ENCODE measurements at places on chromosomes 2 and 18.

- DNase-seq: no peak
Measured at GRCh38 chr2:50878251-50878650, 153.7 kb downstream of the NRXN1 start.

- DNase-seq: no peak
Measured at GRCh38 chr2:169877398-169877797, 50.1 kb downstream of the UBR3 start.

- DNase-seq: no peak
Measured at GRCh38 chr2:62745891-62746481, 40.5 kb downstream of the EHBP1 start.

DNA sequence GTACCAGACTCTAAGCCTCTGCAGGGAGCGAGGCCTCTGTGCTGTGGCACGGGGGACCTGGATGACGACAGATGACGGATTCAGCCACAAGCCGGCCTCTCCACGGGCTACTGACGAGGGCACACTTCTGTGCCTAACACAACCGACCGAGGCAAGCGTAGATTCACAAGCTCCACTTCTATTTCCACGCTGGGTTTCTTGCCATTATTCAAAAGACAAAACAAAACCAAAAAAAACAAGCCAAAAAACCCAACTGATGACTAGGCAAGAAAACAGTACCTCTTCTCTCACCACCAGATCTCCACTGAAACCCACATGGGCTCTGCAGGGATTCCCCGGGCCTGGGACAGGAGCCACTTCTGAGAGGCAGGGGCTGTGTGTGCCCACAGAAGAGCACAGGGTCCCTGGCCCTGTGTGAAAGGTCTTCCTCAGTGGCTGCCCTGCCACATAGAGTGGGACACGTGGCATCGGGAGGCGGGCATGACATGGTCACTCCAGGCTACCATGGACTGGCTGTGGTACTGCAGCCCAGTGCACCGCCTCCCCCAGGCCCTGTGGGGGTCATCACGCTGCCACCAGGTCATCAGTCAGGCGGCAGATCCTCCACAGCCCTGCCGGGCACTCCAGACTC, 254.7 kb downstream of the HDAC4 start:
- DNase-seq: no peak

- DNase-seq: no peak
Measured at GRCh38 chr2:202695166-202695565, 60.4 kb downstream of the FAM117B start.

- no peak for DNase-seq
Measured at GRCh38 chr2:193428336-193428818, 1233.6 kb upstream of the TMEFF2 start.

DNA sequence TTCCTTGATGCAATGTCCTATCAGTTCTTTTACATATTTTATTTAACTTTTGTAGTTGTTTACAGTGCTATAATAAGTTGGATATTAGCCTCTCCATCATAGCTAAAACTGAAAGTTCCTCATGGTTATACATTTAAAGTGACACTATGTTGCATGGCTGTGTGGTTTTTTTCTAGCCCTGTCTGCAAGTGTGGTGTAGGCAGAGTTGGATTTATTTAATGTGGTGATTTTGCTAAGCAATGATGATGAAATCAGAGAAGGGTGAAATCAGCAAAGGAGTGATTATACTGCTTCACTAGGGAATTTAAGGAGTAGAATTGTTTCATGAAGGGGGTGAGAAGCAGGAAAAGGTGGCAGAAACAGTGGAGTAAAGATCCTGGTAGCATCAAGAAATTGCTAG, 18.3 kb upstream of the ENOSF1 start:
- no peak for DNase-seq

DNA sequence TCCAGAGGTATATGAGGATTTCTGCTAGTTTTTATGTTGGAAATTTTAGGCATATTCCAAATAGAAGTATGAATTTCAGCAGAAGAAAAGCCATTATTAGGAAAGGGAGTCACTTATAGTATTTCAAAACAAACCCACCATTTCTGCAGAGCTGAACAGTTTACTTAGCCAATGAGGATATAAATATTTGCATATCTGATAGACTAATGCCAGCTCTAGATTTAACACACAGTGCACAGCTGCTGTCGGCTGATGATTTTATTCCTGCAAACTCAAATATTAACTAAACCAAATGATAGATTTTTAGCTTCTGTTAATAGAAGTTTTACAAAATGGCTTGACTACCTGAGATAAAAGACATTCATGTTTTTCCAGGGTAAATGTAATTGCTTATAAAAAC, 375.8 kb upstream of the FANCL start:
- no peak for DNase-seq

GRCh38 chr2:104752504-104752903, 101.4 kb upstream of the POU3F3 start:
- DNase-seq: no peak

- no peak for DNase-seq
Measured at GRCh38 chr2:11239666-11240462, 84.6 kb downstream of the SLC66A3 start.

- no peak for DNase-seq
Measured at GRCh38 chr2:224927646-224928173, 114.6 kb downstream of the DOCK10 start.

DNA sequence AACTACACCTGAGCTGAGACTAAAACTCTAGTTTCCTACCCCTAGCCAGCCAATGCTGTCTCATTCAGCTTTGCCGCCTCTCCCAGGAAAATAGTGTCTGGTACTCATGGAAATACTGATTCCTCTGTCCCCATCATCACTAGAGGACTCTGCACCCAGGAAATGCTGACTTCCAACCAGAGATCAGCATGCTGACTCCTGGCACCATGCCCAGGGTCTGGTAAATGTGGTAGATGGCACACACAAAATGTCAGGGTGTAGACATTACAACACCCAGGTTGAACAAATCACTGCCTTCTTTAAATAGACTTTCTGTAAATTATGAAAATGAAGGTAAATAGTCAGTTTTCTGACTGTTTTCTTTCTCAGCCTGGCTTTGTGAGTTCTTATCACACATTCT, 307.3 kb upstream of the CHAC2 start:
- DNase-seq: no peak

- no peak for DNase-seq
Measured at GRCh38 chr2:120866483-120867140, 130.9 kb downstream of the GLI2 start.

GRCh38 chr2:181189951-181190350, 209.5 kb downstream of the UBE2E3 start:
- no peak for DNase-seq

DNA sequence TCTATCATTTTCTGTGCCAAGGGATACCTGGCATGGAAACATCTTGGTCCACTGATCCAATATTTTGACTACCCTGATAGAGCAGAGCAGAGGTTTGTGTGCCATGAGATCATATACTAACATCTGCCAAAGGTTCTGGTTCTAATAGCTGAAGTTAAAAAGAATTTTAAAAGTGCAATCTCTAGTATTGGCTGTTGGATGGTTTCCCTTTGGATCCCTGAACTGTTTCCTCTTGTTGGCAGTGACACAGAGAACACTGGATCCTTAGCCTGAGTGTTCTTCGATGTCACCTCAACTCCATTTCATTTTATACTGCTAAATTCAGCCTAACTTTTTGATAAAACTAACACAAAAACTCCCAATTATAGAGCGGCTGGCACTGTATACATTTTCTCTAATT, 169.3 kb upstream of the FBXO11 start:
- no peak for DNase-seq

DNA sequence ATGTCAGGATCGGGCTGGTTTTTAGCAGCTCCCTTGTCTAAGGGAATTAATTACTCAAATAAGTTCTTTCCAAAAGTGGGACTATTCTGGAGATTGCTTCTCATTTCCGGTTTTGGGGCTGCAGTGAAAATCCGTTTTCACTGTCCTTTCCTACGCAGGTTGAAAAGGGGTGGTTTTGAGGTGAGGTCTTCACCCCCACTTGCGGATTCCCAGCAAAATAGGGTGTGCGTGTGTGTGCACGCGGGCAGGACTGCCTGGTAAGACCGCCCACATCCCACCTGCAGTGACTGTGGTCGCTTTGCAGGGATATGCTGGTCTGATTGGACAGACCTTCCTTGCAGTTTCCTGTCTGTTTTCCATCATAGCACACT, 472 bp upstream of the PLEKHM3 start:
- DNase-seq: no peak

DNA sequence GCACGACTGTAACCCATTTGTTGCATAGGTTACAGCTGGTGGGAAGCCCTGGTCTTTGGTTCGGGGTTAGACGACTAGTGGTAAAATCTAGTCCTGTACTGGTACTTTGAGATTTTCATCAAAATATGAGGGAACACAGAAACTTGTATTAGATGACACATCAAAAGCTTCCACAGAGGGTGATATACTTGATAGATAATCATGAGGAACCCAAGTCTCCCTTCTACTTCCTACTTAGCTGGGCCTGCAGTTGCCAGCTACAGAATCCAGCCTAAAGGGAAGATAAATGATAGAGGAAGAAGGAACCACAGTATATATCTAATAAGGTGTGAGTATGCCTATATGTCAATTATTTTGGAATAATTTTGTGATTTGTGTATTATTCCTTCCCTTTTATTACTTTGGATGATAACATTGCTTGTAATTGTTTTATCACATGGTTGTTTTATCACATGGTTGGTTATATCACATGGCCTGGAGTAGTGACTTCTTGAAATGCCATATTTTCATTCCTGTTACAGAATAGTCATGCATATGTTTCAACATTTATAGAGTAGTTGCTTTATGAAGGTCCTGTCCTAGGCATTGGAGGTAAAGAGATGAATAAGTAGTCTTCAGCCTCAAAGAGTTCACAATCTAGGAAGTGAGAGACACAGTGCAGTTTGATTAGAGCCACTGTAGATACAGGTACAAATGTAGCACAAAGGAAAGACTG, 2.9 kb downstream of the AGPS start:
- no peak for DNase-seq

DNA sequence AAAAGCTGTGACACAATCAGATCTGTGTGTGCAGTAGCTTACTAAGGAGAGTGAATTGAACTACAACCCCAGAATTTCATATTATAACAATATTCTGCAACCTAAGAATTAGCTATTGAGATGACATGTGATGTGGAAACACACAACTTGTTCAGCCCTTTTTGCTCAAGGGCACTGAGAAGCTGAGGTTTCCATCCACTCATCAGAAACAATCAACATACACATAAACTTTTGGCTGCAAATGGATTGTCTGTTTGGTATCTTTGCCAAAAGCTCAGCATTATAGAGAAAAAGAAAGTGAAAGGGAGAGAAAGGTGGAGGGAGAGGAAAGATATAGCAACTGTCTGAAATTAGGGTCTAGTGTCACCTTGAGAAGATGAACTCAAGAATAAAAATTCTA, 117.2 kb upstream of the KLF7 start:
- no peak for DNase-seq

- DNase-seq: no peak
Measured at GRCh38 chr2:238742066-238742465, 105.8 kb upstream of the TWIST2 start.

DNA sequence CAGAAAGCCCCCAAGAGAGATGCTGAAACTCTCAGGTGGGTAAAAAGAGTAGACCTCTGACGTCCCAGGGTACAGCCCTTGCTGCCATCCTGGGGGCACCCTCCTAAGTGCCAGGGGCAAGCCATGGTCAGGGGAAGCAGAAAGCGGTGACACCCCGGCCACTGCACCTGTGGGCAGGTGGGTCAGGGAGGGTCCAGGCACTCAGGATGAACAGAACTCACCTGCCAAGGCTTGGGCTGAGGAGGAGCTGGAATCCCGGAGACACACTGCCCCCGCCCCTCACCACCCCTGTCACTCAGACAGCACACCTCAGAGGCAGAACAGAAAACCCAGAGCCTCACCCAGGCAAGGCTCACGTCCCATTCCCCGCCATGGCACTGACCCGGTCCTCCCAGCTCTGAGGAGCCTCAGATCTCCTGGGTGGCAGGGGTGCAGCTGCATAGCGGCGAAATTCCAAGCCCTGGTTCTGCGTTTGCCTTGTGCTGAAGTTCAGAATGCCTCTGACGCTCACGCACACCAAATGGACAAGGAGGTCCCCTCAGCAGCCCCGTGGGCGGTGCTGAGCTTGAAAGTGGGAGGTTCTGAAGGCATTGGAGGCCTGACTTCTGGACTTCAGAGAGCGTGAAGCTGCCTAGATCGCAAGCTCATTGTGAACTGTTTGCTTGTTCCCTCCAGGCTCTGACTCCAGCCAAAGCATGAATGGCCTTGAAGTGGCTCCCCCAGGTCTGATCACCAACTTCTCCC, 4.3 kb downstream of the GPR17 start:
- no peak for DNase-seq

DNA sequence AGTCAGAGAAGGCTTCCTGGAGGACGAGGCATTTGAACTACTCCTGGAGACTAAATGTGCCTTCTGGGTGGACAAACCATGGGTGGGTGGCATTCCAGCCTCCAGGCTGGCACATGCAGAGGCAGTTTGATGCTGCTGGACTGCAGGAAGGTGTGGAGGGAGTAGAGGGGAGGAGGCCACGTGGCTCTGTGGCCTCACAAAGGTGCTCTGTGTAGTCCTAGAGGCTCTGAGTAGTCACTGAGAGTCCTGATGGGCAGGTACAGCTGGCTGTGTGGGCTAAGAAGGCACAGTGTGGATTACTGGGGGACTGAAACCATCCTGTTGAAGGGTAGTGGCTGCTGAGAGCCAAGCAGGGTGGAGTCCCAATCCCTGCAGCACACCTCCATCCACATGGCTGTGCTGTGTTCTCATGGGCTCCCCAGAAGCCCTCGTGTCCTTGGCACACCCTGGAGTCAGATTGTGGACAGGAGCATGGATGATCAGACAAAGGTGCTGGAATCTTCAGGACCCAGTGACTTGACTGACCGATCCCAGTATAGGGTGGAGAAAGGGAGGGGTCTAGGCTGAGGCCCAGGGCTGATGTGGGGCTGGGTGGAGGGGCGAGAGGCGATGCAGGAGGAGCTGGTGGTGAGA, 87.4 kb upstream of the HS6ST1 start:
- no peak for DNase-seq

DNA sequence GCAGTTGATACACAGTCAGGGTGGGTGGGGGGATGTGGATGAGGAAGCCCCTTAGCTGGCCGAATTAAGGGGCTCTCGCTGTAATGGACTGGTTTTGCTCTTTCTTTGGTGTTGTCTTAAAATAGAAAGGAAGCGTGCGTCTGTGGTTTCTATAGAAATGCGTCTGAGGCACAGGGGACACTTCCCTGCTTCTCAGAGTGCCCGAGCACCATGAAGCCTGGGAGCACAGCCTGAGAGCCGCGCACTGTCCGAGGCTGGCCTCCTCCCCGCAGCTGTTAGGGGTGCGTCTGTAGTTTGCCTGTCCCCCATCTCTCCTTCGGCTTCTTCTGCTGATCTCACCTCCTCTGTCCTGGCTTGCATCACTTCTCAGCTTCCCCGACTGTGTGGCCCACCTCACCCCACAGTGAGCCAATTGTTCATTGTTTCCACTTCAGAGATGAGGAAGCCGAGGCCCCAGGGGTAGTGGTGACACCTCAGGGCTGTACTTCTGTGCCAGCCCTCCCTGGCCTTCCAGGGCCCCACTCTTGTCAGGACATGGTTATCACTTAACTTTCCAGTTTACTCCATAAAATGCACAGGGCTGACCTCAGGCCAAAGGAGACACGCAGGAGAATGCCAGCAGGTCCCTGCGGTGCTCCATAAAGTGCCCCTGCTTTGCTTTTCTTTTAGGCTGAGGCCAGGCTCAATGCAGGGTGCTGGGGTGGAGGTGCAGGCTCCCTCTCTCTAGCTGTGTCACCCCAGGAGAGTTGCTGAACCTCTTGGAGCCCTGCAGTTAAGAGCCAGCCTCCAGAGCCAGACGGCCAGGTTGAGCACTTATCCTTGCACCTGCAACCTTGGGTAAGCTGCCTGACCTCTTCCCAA, 210.6 kb downstream of the SEPTIN10 start:
- no peak for DNase-seq

- DNase-seq: no peak
Measured at GRCh38 chr2:42105330-42106256, 57.8 kb downstream of the PKDCC start.

GRCh38 chr18:49611316-49611715, 49.5 kb downstream of the LIPG start:
- no peak for DNase-seq

Measured in HTR-8/SVneo (cell line).